ENCODE measurements at places on chromosomes 11 and 22. TPM values are rescaled to one million over a fixed set of nuclear protein-coding genes. Genes with fewer than 3 reads are reported as not detected.

GRCh38 chr11:61150706-61151544 lies 10.3 kb downstream of the VPS37C start:
- no peaks in the 10 kb centered on the region for H3K36me3 ChIP-seq
- no peak for DNase-seq
- no peak overlapping the region for H3K4me3 ChIP-seq
- H3K4me1 ChIP-seq, result no peaks in the 10 kb centered on the region

DNA sequence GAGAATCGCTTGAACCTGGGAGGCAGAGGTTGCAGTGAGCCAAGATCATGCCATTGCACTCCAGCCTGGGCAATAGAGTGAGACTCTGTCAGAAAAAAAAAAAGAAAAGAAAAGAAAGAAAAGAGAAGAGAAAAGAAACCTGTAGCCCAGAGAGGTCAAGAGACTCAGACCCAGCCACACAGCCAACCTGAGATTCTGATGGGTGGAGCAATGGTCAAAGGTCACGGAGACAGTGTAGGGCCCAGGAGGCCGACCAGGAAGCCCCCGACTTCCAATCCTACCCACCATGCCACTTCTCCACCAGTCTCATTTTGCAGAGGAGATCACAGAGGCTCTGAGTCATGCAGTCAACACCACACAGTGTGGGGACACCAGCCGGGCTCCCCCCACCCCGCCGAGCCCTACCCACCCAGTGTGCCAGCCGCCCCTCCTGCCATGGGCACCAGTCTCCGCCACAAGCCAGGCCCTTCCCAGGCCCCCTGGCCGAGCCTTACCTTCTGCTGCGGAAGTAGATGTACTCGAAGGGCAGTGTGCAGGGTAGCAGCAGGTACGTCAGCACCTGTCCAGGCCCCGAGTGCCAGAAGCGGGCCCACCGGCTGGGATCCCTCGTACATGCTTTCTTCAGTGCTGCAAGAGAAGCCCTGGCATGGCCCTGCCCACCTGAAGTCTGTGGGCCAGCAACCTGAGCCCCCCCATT lies 7.9 kb downstream of the PNPLA5 start:
- DNase-seq, result no peak
- no peaks in the 10 kb centered on the region for H3K36me3 ChIP-seq
- peaks cover 4% of the 10 kb centered on the region for H3K27me3 ChIP-seq
- peaks cover 9% of the 10 kb centered on the region for H3K4me1 ChIP-seq
- no peak overlapping the region for H3K27ac ChIP-seq
- no peak overlapping the region for H3K4me3 ChIP-seq

- H3K36me3 ChIP-seq, result no peaks in the 10 kb centered on the region
- H3K4me1 ChIP-seq, result no peaks in the 10 kb centered on the region
- H3K27me3 ChIP-seq, result no peaks in the 10 kb centered on the region
- H3K27ac ChIP-seq, result no peak overlapping the region
These were observed 198.4 kb downstream of the ADAMTS15 start for GRCh38 chr11:130646881-130647280.

DNA sequence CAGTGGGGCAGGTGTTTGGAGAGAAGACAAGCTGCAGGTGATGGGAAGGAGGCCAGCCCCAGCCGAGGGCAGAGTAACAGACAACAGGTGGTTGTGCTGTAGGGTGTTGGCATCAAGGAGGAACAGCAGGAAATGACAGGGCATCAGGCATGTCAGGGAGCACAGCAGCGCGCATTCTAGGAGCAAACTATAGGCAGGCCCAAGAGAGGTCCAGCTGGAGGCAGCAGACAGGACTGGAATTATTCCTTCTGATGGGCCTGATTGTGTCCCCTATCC lies 13.6 kb downstream of the ADM start:
- H3K27me3 ChIP-seq, result no peaks in the 10 kb centered on the region
- peak overlapping the region; percentile 77 for H3K27ac ChIP-seq
- no peak for DNase-seq
- H3K4me1 ChIP-seq, result peaks cover 24% of the 10 kb centered on the region

DNA sequence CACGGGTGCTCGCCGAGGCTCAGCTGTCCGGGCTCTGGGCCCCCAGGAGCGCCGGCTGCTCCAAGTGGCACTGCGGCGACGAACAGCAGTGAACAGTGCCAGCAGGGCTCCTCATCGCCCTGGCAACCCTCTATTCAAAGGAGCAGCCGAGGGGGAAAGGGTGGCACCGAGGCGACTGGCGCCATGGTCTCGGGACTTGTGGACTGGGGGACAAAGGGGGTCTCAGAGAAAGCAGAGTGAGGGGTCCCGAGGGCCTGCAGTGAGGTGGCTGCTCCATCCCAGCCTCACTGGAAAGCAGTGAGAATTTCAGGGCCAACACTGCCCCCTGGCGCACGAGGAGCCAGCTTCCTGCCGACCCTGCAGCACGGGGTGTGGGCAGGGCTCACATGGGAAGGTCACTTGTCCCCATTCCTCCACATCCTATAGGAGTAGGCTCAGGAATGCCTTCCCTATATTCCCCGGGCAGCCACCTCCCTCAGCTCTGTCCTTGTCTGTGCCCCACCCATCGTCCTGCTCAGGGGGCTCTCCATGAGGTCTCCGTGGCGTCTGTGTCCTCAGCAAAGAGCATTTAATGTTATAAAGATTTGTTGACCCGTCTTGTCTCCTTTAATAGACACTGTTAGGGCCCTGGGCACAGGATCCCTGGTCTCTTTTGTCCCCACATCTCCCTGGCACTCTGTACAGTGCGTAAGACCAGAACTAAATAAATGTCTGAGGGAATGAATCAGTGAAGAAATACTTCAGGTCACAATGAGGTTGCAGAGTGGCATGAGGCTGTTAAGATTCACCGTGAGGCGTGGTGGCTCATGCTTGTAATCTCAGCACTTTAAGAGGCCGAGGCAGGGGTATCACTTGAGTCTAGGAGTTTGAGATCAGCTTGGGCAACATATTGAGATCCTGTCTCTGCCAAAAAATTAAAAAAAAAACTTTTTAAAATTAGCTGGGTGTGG lies 26.4 kb downstream of the LRFN4 start:
- H3K4me1 ChIP-seq, result peaks cover 3% of the 10 kb centered on the region
- H3K27ac ChIP-seq, result no peak overlapping the region
- no peak overlapping the region for H3K4me3 ChIP-seq
- H3K36me3 ChIP-seq, result no peaks in the 10 kb centered on the region
- peaks cover 3% of the 10 kb centered on the region for H3K27me3 ChIP-seq
- DNase-seq, result no peak

DNA sequence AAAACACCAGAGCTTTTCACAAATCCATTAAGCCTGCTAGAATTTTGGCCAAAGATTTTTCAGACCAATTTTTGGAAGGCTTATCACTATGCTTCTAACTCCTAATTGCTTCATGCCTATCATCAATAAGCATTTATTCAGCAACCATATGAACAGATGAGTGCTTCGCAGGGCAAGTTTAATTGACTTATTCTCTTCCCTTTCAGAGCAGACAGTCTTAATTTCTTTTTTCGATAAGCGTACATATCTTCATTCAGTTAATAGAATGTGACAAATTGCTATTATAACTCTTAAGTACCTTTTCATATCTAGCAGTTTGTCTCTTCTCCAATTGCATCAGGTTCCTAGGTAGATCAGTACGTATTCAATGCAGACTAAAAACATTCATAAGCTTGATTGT lies 298.4 kb upstream of the ANO5 start:
- H3K4me3 ChIP-seq, result no peak overlapping the region
- no peaks in the 10 kb centered on the region for H3K4me1 ChIP-seq
- no peak overlapping the region for H3K27ac ChIP-seq
- no peaks in the 10 kb centered on the region for H3K36me3 ChIP-seq
- no peak for DNase-seq

DNA sequence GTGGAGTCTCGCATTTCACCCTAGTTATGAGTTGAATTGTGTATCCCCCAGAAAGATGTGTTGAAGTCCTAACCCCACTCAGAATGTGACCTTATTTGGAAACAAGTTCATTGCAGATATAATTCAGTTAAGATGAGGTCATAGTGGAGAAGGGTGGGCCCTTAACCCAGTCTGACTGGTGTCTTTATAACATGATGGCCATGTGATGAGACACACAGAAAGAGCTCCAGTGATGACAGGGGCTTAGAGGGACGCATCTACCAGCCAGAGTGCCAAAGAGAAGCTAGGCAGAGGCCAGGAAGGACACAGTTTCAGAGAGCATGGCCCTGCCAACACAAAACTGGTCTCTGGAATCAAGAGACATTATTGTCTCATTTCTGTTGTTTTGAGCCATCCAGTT lies 50.3 kb downstream of the LARGE1 start:
- H3K27ac ChIP-seq, result no peak overlapping the region
- no peak for DNase-seq
- H3K4me1 ChIP-seq, result peaks cover 11% of the 10 kb centered on the region
- H3K4me3 ChIP-seq, result no peak overlapping the region
- H3K36me3 ChIP-seq, result no peaks in the 10 kb centered on the region

GRCh38 chr11:45210846-45211245 lies 64.4 kb downstream of the PRDM11 start:
- H3K27ac ChIP-seq, result no peak overlapping the region
- H3K27me3 ChIP-seq, result no peaks in the 10 kb centered on the region
- peaks cover 4% of the 10 kb centered on the region for H3K4me1 ChIP-seq

DNA sequence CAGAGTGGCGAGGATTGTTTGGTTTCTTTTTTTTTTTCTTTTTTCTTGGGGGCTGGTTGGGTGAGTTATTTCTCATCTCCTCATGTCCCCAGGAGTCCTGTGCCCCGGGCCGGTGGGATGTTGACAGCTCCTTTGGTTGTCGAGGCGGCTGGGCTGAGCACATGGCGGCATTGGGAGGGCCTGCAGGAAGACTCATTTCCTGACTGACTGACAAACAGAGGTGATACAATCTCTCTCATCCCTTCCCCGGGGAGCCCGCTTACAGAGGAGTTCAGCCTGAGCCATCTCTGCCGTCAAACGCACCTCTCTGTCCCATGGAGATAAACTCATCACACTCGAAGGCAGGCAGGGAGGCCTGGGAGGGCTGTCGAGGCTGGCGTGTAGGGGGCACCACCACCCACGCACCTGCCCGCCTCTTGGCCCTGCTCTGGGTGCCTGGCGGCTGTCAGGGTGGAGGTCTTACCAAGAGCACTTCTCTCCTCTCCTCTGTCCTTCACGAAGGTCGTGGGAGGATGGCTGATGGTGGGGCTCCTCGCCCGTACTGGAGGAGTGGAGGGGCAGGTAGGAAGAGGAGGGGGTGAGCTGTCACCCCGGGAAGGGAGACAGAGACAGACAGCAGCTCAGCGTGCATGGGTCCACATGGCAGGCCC lies 60.0 kb upstream of the NECTIN1 start:
- H3K27me3 ChIP-seq, result no peaks in the 10 kb centered on the region
- no peak for DNase-seq
- H3K36me3 ChIP-seq, result no peaks in the 10 kb centered on the region
- H3K4me3 ChIP-seq, result no peak overlapping the region

DNA sequence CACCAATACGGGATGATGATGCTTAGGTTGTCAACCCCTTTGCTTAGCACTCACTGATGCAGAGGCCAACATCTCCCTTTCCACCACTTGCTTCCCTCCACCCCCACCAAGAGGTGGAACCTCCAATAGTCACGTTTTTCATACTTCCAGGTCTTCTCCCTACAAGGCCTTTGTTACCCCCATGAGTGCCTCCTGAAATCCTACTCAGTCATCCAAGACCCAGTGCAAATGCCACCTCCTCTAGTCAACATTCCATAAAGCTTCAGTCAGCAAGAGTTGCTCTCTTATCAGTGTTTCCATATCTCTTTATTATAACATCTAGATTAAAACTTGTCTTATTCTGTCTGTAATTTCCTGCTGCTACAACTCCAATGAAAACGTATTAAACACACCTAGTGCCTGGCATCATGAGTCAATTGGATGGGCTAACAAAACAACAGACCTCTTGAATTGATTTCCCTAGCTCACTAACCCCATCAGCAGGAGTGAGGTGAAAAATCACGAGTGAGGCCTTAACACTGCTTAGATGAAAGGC lies 370.7 kb upstream of the CCDC90B start:
- no peak for DNase-seq
- H3K27me3 ChIP-seq, result no peaks in the 10 kb centered on the region
- no peak overlapping the region for H3K4me3 ChIP-seq
- no peaks in the 10 kb centered on the region for H3K36me3 ChIP-seq

GRCh38 chr11:104043142-104043541 lies 6.7 kb downstream of the DDI1 start:
- no peaks in the 10 kb centered on the region for H3K27me3 ChIP-seq
- no peaks in the 10 kb centered on the region for H3K4me1 ChIP-seq
- no peak overlapping the region for H3K27ac ChIP-seq

- H3K36me3 ChIP-seq, result no peaks in the 10 kb centered on the region
- H3K4me1 ChIP-seq, result no peaks in the 10 kb centered on the region
- DNase-seq, result no peak
- no peak overlapping the region for H3K27ac ChIP-seq
These were observed 151.9 kb downstream of the CACNA1I start for GRCh38 chr22:39722501-39722900.

DNA sequence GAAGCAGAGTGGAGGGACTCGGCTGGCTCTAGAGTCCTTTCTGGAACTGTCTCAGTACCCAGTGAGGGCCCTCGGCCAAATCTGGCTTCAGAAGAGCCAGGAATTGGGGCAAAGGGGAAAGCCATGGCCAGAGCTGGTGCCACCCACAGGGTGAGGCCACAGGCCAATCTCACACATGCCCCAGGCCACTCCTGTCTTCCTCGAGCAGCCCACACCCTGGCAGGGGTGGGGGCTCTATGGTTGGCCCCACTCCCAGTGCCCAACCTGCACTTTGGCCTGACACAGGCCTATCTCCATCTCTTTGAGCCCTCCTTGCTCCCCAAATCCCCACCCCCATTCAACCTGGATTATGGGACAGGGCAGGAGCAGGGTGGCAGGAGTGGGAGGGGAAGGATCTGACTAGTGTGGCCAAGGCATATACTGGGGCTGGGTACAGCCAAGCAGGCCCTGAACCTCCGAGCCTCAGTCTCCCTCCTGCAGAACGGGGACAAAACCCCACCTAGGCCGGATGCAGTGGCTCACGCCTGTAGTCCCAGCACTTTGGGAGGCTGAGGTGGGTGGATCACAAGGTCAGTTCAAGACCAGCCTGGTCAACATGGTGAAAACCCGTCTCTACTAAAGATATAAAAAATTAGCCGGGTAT lies 6.9 kb downstream of the TST start:
- H3K36me3 ChIP-seq, result no peaks in the 10 kb centered on the region
- no peaks in the 10 kb centered on the region for H3K4me1 ChIP-seq
- H3K4me3 ChIP-seq, result no peak overlapping the region
- no peak overlapping the region for H3K27ac ChIP-seq

GRCh38 chr11:45180848-45181192 lies 34.4 kb downstream of the PRDM11 start:
- H3K27ac ChIP-seq, result no peak overlapping the region
- H3K4me3 ChIP-seq, result no peak overlapping the region
- H3K36me3 ChIP-seq, result no peaks in the 10 kb centered on the region
- peaks cover 6% of the 10 kb centered on the region for H3K4me1 ChIP-seq
- H3K27me3 ChIP-seq, result peaks cover 1% of the 10 kb centered on the region

DNA sequence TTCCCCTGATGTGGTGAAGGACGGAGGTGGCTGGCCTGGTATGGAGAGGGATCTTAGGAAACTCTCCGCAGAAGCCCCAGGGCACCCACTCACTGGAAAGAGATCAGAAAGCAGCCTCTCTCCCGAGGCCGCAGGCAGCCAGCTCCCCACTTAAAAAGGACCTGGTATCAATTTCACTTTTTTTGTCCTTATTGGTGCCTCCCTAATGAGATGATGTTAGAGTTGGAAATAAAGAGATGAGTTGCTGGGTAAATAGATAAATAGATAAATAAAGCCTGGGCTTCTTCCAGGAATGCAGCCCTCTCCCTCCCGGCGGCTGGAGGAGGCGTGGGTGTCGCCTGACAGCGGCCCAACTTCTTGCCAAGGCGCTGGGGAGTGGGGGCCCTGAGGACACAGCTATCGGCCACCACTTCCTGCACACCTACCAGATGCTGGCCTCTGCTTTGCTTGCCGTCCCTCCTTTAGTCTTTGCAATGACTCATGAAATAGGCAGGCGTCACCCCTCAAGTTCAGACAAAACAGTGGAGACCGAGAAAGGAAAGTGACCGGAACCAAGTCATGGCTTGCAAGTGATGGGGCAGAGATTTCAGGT lies 42.9 kb downstream of the LINC01488 start:
- no peaks in the 10 kb centered on the region for H3K4me1 ChIP-seq
- H3K27ac ChIP-seq, result no peak overlapping the region
- no peaks in the 10 kb centered on the region for H3K27me3 ChIP-seq

The SAA4 gene
- total RNA-seq, result not detected

The AGBL2 gene
- 3.7 TPM for total RNA-seq
